ENCODE measurements at places on chromosomes 3 and 15.
A peak's percentile ranks its signal among the peaks of the same experiment; 100 is the strongest.

GRCh38 chr3:1272546-1273265, 179.9 kb downstream of the CNTN6 start:
- DNase-seq: no peak

GRCh38 chr3:127702151-127702578, 29.4 kb downstream of the ABTB1 start:
- DNase-seq: no peak

- no peak for DNase-seq
These were observed 226.9 kb downstream of the CACNA2D3 start for GRCh38 chr3:54349231-54349652.

- DNase-seq: no peak
These were observed 116.5 kb downstream of the SLC9A9 start for GRCh38 chr3:143731776-143732175.

- DNase-seq: no peak
These were observed 26.5 kb downstream of the NEO1 start for GRCh38 chr15:73078722-73079121.

- DNase-seq: no peak
These were observed 16.2 kb upstream of the DENND6A start for GRCh38 chr3:57709031-57709430.

GRCh38 chr15:82566690-82567089, 26.4 kb upstream of the RPS17 start:
- no peak for DNase-seq

DNA sequence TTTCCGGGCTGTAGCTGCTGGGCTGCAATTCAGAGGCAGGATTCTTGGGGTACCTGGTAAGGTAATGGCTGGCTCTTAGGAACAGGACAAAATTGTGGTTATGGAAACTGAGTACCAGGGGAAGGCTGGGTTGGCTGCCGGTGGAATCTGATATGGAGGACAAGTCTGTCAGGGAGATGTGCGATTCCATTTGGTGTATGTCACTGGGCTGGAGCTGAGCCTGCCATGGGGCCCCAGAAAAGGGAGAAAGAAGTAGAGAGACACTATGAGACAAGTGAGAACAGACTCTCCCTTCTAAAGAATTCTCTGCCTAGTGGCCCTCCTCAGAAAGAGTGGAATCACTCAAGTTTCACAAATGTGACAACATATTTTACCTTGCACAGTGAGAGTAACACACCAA, 368.2 kb upstream of the ROPN1 start:
- DNase-seq: no peak

- no peak for DNase-seq
These were observed 121.6 kb downstream of the TMEM108 start for GRCh38 chr3:133159498-133160475.

GRCh38 chr3:73213896-73214295, 152.4 kb downstream of the EBLN2 start:
- no peak for DNase-seq

- no peak for DNase-seq
These were observed 103.6 kb upstream of the ICE2 start for GRCh38 chr15:60582370-60583036.

DNA sequence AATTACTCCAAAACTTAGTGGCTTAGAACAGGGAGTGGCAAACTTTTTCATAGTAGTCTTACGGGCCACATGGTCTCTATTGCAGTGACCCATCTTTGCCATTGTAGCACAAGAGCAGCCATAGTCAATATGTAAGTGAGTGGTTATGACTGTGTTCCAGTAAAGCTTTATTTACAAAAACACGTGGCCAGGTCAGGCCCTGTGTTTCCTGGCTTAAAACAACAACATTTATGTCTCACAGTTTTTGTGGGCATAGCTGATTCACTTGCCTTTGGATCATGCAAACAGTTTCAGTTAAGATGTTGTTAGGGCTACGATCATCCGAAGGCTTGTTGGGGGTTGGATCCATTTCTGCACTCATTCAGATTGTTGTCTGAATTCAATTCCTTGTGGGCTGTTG, 103.8 kb downstream of the CHCHD6 start:
- no peak for DNase-seq

DNA sequence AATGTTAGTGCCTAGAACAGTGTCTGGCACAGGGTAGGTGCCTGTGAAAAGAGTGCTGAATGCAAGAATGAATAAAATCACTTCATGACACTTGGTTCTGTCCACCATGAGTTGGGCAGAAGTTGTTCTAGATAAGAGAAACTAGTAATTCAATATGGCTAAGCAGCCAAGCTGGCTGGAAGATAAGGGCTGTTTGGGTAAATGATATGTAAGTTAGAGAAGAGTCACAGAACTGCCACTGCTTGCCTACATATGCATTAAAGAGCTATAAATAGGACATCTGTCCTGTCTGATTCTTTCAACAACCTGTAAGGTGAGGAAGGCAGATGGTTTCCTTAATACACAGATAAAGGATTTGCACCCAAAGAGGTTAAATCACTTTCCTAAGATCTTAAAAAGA, 13.1 kb downstream of the MTMR10 start:
- DNase-seq: no peak

GRCh38 chr15:83288381-83288801, 3.9 kb upstream of the BNC1 start:
- DNase-seq: no peak

DNA sequence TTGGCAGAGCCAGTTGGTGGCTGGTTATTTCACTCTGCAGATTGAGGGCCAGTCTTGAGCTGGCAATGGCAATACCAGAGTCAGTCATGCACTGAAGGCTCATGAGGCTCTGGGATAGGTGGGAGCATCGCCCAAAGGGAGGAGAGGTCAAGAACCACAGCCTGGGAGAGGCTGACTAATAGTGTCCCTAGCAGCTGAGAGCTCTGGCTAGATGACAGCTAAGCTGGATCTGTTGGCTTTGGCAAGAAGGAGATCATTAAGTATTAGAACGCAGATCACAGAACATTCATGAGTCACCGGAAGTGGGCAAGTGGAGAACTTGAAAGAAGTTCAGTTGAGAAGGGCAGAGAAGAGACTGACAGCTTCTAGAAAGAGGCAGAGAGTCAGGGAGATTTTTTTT, 521.1 kb downstream of the NR2F2 start:
- DNase-seq: no peak

DNA sequence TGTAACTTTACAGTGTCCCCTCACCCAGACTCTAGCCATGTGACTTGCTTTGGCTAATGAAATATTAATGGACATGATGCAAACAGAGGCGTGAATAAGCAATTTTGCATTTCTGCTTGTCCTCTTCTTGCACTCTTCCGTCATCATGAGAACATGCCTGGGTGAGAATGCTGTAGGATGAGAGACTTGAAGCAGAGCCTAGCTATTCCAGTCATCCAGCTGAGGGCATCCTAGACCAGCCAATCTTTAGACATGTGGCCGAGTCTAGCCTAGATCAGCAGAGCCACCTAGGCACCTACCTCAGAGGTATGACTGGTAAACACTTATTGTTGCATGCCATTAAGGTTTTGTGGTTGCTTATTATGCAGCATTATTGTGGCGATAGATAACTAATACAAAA, 450.5 kb upstream of the AZI2 start:
- DNase-seq: no peak

- no peak for DNase-seq
These were observed 469.1 kb downstream of the SOX2 start for GRCh38 chr3:182180654-182181385.

DNA sequence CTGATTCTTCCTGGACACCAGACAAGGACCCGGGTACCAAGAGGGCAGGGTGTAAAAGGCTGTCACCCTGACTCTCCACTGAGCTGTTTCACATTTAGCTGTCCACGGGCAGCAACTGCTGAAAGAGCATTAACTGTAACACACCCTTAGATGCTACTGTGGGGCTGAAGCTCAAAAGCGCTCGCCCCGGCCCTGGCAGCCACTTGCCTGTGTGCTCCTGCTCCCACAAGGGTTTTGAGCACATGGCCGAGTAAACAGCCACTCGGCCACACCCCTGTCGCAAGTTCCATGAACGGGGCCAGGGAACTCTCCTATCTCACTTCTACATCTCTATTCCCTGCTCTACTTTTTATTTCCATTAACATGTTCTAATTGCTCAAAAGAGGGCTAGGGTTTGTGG, 421.7 kb downstream of the TUSC7 start:
- DNase-seq: no peak

GRCh38 chr3:106825962-106826605, 551.2 kb upstream of the CCDC54 start:
- no peak for DNase-seq

DNA sequence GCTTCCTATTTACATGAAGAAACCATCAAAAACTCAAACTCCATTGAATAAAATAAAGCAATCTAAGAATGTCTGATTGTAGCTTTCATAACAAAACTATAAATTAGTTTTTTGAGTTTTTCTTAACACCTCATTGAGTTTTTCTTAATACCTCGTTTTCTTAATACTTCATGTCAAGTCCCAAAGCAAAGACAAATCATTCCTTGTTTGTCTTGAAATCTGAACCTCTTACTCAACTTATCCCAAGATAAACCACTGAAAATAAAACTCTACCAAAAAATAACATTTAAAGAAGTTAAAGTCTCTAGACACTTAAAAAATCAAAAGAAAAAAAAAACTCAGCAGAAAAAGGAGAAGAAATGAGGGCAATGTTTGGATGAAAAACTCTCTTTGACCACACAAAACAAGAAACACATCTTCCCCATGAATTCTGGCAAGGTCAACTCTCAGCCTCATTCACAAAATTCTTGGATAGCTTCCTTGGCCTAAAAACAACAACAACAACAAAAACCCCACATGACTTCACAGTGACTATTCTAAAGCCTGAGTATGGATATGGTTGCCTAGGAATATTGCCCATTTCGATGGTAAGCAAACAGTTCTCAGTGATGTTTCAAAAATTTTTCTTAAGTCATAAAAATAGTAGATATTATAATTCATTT, 38.2 kb downstream of the TMCC1 start:
- DNase-seq: no peak

- peak; percentile 7 for DNase-seq
These were observed 3.2 kb downstream of the ZXDC start for GRCh38 chr3:126472277-126473006.

- DNase-seq: no peak
These were observed 6.7 kb downstream of the NMNAT3 start for GRCh38 chr3:139671107-139671506.

- DNase-seq: no peak
These were observed 90.4 kb upstream of the ROPN1 start for GRCh38 chr3:124082343-124082742.

- no peak for DNase-seq
These were observed 149.9 kb downstream of the CFAP20DC start for GRCh38 chr3:58899953-58900298.

DNA sequence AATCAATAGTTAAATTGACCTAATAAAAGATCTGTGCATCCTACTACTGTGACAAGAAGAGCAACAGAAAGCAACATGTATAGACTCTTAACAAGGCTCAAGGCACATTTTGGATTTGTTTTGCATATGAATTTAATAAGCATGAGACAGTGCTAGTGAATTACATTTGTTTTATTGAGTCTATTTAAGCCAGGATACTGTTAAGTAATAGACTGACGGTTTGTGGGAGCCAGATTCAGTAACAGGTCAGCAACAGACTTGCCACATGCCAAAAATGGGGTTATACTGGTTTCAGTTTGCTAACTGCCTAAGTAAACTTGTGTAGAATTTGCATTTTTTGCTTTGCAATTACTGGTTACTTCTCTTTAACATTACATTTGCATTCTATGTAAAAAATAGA, 54.0 kb downstream of the MBNL1 start:
- DNase-seq: no peak

- no peak for DNase-seq
These were observed 496.4 kb upstream of the CBLB start for GRCh38 chr3:106365061-106365691.

DNA sequence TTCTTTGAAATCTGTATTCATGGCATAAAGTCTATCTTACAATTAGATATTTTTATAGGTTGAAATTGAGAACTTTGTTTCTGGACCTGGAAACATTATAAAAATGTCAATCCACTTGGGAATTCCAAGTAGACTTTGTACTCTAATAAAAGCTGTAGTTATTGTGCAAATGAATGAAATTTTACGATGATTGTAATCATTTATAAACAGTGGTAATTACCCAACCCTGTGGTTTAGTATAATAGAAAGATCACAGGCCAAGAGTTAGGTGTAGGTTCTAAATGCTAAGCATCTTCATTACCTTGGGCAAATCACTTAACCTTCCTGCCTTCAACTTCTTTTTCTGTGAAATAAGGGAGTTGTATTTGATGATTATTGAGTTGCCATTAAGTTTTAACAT, 13.2 kb upstream of the SLC7A14 start:
- no peak for DNase-seq

DNA sequence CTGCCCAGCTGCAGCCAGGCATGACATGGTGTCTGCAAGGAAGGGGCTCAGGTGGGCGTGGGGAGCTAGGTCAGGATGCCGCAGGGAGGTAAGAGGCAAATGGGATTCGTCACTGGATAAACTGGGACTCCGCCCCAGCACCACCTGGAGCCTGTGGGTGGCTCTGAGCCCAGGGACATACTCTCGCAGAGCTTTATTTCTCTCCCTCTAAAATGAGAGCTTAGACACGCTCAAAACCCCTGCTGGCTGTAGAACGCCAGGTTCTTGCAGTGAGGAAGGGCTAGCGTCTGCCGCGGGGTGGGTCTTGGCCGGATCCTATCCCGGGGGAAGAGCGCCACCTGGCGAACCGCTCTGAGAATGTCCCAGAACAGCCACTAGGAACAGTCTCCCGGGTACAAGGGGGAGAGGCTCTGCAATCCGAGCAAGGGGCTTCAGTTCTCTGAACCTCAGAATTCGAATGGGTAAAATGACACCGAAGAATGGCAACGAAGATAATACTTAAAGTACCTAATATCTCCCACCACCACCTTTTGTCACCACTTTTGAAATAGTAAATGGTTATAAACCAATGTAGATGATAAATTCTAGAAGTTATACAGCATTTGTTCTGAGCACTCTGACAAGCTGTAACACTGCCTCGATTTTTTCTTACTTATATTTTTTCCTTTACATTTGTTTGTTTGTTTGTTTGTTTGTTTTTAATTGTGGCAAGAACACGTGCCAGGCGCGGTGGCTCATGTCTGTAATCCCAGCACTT, 53.2 kb upstream of the SRGAP3 start:
- peak; percentile 60 for DNase-seq

GRCh38 chr3:81289676-81290075, 471.8 kb downstream of the GBE1 start:
- no peak for DNase-seq

DNA sequence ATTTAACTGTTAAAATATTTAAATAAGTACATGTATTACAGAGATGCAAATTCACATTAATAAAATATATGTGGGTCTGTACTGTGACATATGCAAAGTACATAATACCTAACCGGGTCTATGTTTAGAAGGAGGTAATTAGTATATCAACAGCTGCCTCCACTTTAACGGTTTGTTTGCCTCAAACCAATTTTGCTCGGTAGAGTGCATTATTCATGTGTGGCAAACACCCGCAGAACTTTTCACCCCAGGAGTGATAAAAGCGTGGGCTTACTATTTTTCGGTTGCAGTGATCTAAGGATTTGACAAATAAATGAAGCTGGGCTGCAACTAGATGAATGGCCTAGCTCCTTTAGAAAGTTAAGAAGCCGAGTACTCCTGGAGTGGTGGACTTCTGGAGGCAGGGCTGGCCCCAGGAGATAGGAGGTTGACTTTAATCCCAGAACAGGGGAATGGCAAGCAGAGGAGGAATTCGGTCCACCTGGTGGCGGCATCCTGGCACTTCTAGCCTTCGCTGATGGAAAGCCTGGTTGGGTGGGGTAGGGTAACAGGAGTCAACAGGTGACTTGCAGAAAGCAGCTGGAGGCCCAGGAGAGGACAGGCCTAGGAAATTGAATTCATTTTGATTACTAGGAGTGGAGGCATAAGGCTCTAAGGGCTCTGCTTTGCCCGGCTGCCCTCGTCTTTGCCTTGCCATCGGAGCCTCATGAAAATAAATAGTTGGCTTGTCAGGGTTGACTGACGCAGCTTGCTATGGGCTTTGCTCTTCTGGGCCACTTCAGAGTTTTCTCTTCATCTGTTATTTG, 2.4 kb downstream of the SLCO3A1 start:
- DNase-seq: no peak
